Mammary microvascular endothelial cell (primary cell): ENCODE measurements at places on chromosomes 3 and 15. TPM values are rescaled to one million over a fixed set of nuclear protein-coding genes. Genes with fewer than 3 reads are reported as not detected.

Gene GOLGA8G
- total RNA-seq, result not detected in 2 replicates

Gene POPDC2
- 0.10 and 2.5 TPM in 2 replicates for total RNA-seq

Gene FBLN2
- 0.07 and 0.59 TPM in 2 replicates for total RNA-seq

Gene BRPF1
- 14.9 and 19.8 TPM in 2 replicates for total RNA-seq
